ENCODE measurements at places on chromosomes 11 and 22. TPM values are rescaled to one million over a fixed set of nuclear protein-coding genes. Genes with fewer than 3 reads are reported as not detected.

DNA sequence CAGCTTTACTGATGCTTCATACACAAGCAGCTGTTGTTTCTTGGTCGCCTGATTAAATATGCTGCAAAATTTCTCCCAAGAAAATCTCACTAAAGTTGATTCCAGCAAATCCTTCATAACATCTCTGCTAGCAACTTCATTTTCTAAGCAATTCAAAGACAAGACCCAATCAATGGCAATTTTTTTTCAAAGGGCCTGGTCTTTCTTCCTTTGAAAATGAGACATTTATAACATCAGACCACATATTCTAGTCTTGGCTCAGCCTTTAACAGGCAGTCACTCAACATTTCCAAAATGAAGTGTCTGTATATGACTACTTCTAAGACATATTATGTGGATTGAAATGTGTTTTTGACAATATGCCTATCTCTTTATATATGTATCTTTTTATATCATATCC lies 702.6 kb downstream of the KCNA4 start:
- no peak for DNase-seq

GRCh38 chr11:46930089-46930488 lies 6.5 kb upstream of the CSTPP1 start:
- no peak for DNase-seq

DNA sequence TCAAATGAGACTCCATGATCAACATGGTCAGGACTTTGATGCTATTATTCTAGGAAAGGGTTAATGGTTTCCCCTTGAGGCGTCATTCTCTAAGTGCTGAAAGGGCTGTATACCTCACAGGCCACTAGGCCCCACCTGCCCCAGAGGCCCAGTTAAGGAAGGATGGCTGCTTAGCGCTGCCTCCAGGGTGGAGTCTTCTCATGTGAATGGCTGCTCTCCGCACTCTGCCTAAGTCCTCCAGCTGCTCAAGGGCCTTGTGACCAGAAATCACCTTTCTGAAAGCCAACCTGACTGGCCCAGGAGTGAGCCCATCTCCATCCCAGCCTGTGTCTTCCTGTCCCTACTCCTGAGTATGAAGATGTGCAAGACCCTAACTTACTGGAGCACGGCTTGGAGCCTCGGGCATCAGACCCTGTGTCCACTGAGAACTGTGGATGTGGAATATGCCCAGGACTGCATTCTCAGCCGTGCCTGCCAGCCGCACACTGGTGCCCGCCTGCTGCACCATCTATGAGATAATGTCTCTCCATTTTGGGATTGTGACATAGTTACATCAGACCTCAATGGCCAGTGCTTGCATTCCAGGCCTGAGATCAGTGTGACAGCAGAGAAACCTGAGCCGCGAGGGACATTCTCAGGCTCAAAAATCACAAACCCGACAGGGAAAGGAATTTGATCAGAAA lies 51.0 kb downstream of the SNX19 start:
- no peak for DNase-seq

GRCh38 chr11:61730240-61730994 lies 22.0 kb upstream of the MYRF start:
- DNase-seq, result peak; percentile 31

DNA sequence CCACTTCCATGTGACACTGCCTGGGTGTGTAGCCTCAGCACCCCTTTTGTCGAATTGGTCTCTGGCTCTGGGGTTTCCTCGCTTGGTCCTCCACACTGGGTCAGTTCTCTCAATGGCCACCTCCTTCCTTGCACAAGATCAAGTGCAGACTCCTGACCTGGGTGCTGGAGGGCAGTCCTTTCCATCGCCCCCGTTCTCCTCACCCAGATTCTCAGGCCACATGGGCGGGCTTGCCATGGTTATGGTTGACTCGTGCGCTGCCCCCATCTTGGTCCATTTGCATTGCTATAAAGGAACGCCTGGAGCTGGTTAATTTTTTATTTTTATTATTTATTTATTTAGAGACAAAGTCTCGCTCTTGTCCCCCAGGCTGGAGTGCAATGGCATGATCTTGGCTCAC lies 5.5 kb upstream of the PARVB start:
- no peak for DNase-seq

The SLC35E4 gene
- total RNA-seq, result 1.3 TPM

All from upper lobe of left lung (tissue), 6 donors.